ENCODE measurements at places on chromosomes 3 and 15.

GRCh38 chr3:67176396-67176795 lies 178.3 kb downstream of the KBTBD8 start:
- no peak for DNase-seq

DNA sequence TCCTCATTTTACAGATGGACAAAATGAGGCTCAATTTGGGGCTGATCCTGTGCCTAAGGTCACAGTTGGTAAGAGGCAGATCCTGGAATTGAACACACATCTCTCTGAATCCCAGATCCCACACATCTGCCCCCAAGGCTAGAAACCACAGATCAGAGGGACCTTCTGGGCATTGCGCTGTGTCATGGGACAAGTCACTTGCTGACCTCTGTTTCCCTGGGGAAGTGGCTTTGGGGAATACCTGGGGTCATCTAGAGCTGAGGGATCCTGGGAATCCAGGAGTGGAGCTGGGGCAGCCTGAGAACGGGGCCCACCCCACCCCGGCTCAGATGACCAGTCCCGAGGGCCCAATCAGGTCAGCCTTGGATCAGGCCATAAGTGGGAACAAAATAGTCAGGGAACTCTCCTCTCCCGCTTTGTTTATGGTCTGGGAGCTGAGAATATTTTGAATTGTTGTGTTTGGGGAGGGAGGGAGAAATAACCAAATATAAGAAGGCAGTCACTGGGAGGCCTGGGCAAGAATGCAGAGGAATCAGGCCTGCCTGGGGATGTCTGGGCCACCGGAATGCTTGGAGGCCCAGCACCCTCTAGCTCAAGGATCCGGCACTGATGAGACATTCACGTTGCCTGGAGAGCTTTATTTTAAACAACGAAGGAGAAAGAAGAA lies 8.8 kb upstream of the SLC6A6 start:
- peak; percentile 76 for DNase-seq

GRCh38 chr3:99394831-99395778 lies 243.3 kb upstream of the COL8A1 start:
- no peak for DNase-seq

GRCh38 chr3:40864146-40864782 lies 335.0 kb upstream of the CTNNB1 start:
- DNase-seq, result no peak

DNA sequence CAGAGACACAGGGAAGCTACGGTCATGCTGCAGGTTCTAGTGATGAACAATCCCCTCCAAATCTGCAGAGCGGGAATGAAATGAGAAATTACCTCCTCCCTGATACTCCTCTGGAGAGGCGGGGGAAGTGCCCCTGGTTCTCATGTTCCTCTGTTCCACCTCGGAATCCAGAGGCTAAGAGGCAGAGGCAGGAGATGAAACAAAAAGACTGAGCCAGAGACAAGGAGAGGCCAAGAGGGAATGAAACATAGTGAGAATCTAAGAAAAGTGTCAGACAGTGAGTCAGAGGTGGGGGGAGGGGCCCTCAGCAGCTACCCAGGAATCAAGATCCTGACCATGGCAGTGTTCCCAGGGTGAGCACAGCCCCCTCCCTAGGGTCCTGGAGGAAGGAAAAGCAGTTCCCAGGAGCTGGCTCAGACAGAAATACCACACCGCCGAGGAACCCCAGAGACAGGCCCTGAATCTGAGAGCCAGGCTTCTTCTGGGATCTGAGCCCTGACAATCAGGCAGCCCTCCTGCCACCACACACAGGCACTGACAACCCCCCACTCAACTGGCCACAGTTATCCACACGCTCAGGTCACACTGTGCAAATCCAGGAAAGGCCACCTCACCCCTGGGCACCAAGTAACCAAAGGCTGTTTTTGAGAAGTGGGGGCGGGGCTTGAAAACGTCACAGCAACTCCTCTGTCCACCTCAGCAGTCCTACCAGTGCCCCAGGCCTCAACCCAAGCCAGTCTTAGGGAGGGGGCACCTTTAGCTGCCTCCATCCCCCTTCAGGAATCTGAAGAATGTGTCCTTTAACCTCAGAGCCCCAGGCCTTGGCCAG lies 2.4 kb downstream of the CSRNP1 start:
- peak; percentile 93 for DNase-seq

GRCh38 chr3:73475717-73476116 lies 149.0 kb downstream of the PDZRN3 start:
- DNase-seq, result no peak

All from myocyte (in vitro differentiated cells).